Articular chondrocyte of knee joint (primary cell): ENCODE measurements at places on chromosomes 2 and 18. TPM values are rescaled to one million over a fixed set of nuclear protein-coding genes. Genes with fewer than 3 reads are reported as not detected.

FLACC1 gene
- 2.5 and 2.9 TPM in 2 replicates for total RNA-seq

NTSR2 gene
- total RNA-seq: not detected in 2 replicates

CHN1 gene
- total RNA-seq: 4.7 and 11.5 TPM in 2 replicates

BMPR2 gene
- total RNA-seq: 54.2 and 57.2 TPM in 2 replicates

CFAP65 gene
- 0.22 TPM in 1 of 2 replicates, not detected in the other for total RNA-seq

SERPINB3 gene
- total RNA-seq: not detected in 2 replicates

B4GALT6 gene
- 7.6 and 10.9 TPM in 2 replicates for total RNA-seq

MOGAT1 gene
- total RNA-seq: not detected in 2 replicates
